ENCODE measurements at places on chromosomes 6 and 20. TPM values are rescaled to one million over a fixed set of nuclear protein-coding genes. Genes with fewer than 3 reads are reported as not detected.

DNA sequence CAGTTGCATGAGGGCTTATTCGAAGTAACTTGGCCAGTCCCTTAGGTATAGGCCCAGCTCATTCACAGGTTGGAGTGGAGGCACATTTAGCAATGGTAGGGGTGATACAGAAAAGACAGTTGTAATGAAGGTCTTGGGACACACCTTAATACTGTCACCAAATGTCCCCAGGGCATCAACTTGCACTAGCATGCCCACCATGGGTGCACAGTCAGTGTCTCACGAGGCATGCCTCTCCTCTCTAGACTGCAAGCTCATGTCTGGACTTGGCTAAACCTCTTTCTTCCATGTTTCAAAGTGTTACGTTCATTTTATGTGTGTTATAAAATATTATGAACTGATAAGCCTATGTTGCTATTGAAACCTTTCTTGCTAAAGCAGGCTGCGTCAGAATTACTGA lies 124.0 kb upstream of the ECI2 start:
- no peak for DNase-seq

DNA sequence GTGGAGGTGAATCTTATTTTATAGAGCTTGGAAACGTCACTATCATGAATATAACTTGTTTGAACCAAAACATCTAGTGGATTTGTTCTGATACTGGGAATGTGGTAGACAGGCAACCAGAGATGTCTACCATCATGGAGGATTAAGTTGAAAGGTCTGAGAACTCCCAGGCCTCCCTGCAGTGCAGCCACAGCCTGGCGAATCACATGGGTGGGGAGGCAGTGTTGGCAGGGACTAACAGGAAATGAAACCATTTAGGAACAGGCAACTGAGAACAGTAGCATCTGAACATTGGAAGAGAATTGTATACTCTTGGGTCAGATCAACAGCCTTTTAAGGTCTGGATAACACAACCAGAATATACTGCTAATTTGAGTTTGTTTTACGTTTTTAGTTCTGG lies 22.3 kb upstream of the CEP162 start:
- DNase-seq = no peak

The IL17F gene
- not detected for total RNA-seq

DNA sequence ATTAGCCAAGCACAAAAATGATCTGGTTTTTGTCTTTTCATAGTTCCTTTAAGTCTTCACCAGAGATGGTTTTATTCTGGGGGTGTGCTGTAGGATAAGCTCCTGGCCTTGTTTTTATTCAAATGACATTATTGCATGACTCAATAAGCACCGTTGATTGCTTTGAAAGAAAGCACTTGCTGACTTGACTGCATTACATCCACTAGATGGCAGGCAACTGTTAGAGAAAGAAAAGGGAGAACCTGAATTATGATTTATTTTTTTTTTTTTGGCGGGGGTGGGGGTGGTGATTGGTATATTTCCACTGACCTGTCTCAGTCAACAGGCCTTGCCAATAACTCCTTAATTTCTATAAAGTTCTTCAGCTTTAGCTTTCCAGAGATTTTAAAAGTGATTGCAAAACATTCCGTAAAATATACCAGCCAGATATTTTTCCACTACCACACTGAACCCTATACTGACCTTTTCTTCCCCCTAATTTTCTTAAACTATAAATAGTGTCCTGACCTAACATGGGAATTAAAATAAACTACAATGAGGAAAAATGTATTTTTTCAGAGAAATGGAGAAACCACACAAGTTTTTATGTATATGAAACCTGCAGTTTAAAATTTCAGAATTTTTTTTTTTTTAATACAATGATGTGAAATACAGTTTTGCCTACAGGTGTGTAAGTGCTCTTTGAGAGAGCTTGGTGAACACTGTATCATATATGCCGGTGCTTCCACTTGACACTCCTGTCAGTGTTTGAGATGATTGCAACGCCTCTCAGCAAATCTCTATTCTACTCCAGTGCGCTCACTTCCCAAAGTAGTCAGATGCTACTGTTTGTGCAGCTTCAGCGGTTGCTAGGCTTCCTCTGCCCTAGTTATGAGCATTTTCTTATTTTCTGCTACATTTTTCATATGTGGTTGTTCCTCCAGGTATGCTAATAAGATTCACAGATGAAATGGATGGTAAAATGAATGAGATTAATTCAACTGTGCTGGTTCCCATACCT lies 274.3 kb downstream of the CD109 start:
- no peak for DNase-seq

The SLC13A3 gene
- total RNA-seq = 0.24 TPM

GRCh38 chr6:74574794-74575193 lies 631.1 kb downstream of the COL12A1 start:
- no peak for DNase-seq

- DNase-seq = no peak
These were observed 77.2 kb downstream of the BACH2 start for GRCh38 chr6:90219209-90219985.

DNA sequence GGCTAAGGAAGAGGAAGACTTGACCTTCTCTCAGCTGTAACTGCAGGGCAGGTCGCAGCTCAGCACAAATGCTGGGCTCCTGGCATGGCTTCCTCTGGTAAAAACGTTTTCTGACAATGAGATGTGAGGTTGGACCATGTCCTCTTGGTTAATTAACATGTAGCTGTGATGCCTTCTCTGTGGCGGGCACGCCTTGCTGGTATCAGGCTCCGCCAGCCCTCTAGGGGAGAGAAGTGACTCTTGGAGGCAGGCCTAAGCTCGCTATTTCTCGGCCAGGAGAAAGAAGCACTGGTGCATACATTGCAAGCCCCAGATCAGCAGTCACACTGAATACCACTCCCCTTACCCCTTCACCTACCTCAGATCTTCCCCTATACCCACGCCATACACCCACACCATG lies 65.0 kb downstream of the QRSL1 start:
- DNase-seq = no peak

The EPPIN gene
- not detected for total RNA-seq

- no peak for DNase-seq
These were observed 54.6 kb downstream of the PHF3 start for GRCh38 chr6:63690221-63690620.

DNA sequence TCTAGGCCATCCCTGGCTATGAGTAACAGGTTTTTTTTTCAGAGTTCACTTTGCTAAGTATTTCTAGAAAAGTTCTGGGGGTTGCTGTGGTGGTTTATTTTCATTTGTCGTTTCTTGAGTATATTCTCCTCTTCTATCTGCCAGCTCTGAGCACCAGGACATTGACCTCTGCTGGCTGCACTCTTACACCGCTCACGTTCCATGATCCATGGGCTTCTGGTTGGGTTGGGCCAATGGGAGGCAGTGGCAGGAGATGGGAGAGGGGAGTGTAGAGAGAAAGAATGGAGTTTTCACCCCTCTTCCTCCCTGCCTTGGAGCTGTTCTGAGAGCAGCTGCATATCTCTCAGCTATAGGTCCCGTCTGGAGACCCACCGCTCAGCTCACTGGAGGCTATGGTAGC lies 161.0 kb upstream of the ATXN1 start:
- no peak for DNase-seq

DNA sequence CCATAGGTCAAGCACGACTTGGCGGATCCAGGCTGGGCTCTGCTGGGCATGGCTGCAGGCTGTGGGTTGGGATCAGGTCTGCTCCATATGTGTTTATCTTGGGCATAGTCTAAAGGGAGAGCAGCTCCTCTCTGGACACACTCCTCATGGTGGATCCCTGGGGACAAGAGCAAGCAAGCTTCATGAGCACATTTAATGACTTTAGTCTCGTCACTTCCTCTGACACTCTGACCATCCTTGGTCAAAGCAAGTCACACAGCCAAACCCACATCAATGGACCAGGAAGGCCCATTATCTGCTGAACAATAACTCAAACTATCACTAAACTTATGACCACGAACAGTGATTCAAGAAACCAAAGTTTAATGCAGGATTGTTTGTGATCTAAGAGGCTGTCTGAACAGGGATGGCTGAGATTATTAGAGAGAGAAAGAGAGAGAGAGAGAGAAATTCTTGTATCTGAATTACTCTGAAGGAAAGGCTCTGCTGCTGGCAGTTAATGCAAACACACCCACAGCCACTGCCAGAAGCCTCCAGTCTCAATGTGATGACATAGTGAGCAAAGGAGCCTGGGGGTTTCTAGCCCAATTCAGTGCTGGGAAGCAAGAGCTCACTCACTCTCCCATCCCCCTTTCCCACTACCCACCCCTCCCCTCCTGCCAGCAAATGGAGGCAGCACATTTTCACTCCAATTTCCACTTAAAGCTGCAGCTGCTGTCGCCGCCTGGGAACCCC lies 490.2 kb upstream of the SULF2 start:
- no peak for DNase-seq

GRCh38 chr20:32521780-32522525 lies 63.2 kb downstream of the NOL4L start:
- DNase-seq = peak; percentile 53

DNA sequence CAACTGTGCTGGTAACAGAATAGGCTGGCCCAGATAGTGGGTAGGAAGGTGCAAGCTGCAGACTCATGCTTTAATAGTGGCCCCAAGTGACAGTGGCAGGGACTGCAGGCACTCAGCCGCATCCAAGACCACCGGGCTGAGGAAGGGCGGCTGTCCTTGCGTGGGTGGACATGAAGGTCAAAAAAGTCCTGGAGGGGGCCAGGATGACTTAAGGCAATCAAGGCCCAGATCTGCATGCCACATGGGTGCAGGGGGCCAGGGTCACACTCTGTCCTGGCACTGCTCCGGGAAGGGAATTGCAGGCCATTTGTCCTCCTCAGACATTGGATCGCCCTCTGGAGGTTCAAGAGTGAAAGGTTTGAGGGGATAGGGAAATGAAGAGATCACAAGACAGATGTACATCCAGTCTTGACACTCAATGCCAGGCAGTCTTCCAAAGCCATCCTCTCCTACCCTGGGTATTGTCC lies 10.4 kb upstream of the VNN2 start:
- DNase-seq = no peak

GRCh38 chr6:12666886-12667285 lies 49.7 kb upstream of the PHACTR1 start:
- no peak for DNase-seq

The TLDC2 gene
- not detected for total RNA-seq

DNA sequence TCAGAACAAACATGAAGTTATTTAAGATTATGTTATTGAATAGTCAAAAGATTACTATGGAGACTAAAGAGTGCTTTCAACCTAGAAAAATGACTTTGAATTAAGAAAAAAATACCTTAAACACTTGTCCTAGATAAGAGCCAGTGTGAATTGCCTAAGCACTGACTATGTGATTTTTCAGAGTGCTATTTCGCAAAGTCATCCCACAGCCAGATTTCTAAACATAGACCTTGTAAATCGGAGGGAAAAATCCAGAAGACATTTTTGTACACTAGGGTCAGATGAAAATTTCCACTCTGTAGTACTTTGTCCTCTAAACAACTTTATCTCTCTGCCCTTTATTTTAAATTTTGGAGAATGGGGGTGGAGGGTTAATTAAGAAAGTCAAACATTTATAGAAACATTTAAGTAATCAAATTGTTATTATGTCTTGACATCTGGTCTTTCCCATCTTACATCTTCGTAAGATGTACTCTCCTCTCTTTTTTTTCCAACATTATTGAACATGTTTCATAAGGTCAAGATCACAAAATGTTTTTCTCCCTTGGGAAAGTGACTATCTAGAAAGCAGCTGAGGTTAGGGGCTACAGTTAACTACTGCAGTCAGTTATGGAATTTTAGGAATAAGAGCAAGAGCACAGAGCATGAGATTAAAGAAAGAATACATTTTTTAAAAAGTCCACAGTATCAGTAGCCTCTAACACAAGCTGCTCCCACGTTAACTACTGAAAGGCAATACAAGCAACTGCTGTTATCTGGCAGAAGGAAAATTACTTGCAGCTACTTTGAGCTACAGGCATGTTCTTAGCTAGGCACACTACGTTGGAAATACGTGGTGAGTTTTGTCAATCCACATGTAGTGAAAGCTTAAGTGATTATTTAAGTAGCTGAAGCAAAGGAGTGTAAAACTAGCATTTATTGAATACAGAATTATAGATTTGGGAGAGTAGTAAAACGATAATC lies 648.5 kb downstream of the HTR1B start:
- DNase-seq = no peak

The RHAG gene
- total RNA-seq = not detected

- no peak for DNase-seq
These were observed 382.4 kb upstream of the CDH4 start for GRCh38 chr20:60869625-60870024.

The KCNG1 gene
- 3.1 TPM for total RNA-seq

DNA sequence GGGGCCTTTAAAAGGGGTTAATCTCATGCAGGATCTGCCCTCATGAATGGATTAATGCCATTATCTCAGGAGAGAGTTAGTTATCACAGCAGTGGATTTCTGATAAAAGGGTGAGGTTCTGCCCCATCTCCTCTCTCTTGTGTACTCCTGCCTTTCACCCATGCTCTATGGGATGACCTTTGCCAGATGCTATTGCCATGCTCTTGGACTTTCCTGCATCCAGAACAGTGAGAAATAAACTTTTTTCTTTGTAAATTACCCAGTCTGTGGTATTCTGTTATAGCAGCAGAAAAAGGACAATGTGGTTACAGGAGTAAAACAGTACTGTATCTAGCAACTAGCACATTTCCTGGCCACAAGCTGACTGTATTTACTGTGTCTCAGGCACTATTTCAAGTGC lies 58.0 kb upstream of the CCN2 start:
- DNase-seq = no peak

The CDKAL1 gene
- total RNA-seq = 32.6 TPM

GRCh38 chr6:16648003-16648402 lies 113.3 kb downstream of the ATXN1 start:
- no peak for DNase-seq

GRCh38 chr6:17258749-17259148 lies 22.4 kb upstream of the RBM24 start:
- no peak for DNase-seq

DNA sequence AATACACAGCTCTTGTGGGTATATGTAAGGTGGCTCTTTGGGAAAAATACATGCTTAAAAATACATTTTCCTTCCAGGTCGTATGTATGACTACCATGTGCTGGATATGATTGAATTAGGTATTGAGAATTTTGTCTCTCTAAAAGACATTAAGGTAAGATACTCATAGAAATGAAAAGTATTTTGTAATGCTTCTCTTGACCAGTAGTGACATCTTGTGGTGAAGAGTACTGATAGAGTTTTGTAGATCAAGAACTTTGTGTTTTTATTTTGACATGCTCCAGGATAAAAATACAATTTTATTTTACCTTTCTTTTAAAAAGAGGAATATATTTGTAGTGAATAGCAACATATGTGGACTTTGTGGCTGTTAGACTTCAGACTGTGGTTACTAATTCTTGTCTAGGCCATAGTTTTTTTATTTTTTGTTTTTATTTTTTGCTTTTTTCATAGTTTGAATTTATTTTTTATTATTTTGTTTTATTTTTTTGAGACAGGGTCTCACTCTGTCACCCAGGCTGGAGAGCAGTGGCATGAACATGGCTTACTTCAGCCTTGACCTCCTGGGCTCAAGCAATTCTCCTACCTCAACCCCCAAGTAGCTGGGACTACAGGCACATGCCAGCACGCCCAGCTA lies 17.9 kb downstream of the RPF2 start:
- DNase-seq = no peak

GRCh38 chr20:45552456-45552855 lies 5.3 kb upstream of the EPPIN start:
- no peak for DNase-seq

GRCh38 chr6:137241481-137242038 lies 22.4 kb upstream of the IFNGR1 start:
- no peak for DNase-seq

GRCh38 chr6:137265561-137266308 lies 46.5 kb upstream of the IFNGR1 start:
- DNase-seq = no peak

GRCh38 chr6:92339936-92340640 lies 1079.3 kb downstream of the EPHA7 start:
- no peak for DNase-seq

GRCh38 chr6:20205722-20206161 lies 6.5 kb downstream of the MBOAT1 start:
- no peak for DNase-seq

The HLA-DQA1 gene
- total RNA-seq = 13.3 TPM
